ENCODE measurements at places on chromosomes 12 and 14.

DNA sequence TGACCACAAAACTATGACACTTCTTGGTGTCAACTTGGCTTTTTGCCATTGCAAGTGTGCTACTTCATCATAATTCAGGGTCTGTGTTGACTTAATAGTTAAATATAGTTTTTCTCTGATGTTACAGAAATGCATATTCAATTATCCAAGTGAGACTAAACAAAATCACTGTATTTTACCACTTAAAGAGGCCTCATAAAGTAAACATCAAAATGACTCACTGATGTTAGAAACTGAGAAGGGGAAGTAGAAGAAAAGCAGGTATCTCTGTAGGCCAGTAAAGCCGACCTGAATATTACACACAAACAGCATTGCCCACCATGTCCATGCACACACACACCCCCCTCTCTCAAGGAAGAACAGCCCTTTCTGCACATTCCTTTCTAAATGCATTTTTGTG lies 55.4 kb downstream of the RPAP3 start:
- DNase-seq: no peak

DNA sequence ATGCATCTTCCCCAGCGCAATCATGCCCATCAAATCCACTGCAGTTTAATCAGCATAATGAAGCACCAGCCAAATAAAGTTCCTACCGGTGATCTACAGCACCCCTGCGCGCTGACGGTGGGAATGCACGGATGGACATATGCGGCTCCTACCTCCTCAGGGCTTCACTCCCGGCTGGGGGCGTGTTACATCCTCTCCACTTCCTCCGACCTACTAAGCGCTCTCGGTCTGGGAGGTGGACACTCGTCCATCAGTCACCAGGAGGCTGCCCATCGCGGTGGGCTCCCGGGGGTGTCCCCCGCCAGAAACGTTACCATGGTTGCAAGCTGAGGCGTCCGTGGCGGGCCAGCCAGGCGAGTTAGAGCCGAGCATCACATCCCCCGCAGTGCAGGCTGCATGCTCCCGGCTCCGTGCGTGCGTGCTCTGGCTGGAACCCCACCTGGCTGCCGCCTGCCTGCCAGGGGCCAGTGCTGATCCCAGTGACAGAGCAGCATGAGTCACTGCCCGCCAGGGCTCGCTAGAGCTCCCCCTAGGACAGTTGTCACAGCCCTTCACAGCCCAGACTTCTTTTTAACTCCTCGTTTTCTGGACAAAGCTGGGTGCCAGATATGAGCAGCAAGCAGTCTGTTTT lies 73.0 kb downstream of the CIT start:
- DNase-seq: peak; percentile 91

GRCh38 chr12:42810006-42810405 lies 220.5 kb upstream of the PRICKLE1 start:
- DNase-seq: no peak

GRCh38 chr12:59168647-59169046 lies 248.3 kb upstream of the LRIG3 start:
- DNase-seq: no peak

DNA sequence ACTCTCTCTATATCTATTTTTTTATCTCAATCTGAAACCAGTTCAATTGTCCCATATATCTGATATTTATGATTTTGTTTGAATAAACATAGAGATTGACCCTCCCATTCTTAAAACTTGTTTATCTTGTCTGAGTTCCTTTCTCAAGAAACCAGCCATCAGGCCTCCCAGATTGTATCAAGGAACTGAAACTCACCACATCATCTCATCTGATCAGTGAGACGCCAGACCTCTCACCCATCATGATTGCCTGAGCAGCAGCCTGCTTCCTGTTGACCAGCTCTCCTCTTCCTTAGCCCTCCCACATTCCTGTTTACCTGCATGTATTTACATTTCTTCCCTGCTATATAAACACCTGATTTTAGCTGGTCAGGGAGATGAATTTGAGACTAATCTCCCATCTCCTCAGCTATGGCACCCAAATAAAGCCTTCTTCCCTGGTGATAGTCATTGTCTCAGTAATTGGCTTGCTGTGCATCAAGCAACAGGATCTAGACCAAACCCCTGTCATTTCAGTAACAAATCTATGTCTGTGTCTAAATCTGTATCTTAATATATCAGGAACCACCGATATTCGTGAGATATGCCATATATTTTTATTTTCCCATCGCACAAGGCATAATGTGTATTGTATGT lies 323.6 kb downstream of the TMTC2 start:
- DNase-seq: no peak

DNA sequence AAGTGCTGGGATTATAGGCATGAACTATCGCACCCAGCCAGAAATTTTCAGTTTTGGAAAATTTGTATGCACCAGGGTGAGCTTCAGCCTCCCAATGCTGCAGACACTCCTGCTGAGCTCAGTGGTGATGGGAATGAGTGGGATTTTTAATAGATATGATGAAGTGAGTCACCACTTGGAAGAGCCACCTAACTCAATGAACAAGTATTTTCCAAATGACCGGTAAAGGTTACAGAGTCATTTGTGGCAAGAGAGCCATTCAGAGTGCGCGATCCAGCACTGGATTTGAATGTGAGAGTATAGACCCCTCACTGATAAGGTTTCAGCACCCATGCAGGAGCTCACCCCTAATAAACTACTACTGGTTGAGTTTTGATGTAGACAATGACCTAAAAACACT lies 100.7 kb downstream of the PPP2R5C start:
- DNase-seq: no peak

GRCh38 chr12:47164724-47165439 lies 85.1 kb upstream of the AMIGO2 start:
- no peak for DNase-seq

- no peak for DNase-seq
These were observed 466.2 kb upstream of the FLRT2 start for GRCh38 chr14:85063747-85064146.

DNA sequence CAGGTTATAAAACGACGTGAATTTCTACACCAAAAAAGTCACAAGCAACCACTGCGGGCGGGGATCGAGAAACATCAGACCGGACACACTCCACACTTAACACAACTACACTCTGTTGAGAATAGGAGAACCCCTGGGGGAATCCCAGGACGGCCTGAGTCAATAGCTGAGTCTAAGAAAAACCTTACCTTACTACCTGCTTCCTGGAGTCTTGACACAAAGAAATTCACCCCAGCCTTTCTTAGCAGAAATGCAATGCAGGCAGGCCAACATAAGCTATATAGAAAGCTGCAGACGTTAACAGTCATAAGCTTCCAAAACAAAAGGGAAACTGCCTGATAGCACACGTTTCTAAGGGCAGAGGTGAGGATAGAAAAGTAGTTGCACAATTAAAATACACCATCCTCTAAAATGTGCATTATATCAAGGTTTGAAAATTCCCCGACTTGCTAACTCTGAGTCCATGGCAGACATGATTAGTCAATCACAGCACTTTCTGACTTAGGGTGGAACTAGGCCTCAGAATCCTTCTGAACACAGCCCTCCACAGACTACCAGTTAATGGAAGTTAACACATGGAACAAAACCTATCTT lies 68.0 kb downstream of the CCDC88C start:
- no peak for DNase-seq

GRCh38 chr14:33377596-33378390 lies 439.1 kb downstream of the NPAS3 start:
- DNase-seq: no peak

GRCh38 chr14:74938531-74939495 lies 15.8 kb upstream of the RPS6KL1 start:
- no peak for DNase-seq

DNA sequence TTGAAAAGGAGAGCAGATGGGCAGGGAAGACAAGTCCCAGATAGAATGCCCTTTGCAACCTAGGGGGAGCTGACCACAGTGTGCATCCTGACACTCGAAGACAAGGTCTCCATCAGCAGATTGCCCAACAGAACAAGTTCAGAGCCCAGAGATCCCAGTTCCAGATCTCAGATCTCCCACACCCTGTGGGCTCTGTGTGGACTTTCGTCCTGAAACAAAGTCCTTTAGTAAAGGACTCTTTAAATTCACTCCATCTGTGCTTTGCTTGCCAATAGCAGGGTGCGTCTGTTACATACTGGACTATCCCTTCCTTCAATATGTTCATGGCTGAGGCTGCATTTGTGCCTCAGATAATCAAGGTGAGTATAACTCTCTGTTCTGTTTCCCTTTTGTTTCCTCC lies 8.7 kb upstream of the C1RL start:
- no peak for DNase-seq

DNA sequence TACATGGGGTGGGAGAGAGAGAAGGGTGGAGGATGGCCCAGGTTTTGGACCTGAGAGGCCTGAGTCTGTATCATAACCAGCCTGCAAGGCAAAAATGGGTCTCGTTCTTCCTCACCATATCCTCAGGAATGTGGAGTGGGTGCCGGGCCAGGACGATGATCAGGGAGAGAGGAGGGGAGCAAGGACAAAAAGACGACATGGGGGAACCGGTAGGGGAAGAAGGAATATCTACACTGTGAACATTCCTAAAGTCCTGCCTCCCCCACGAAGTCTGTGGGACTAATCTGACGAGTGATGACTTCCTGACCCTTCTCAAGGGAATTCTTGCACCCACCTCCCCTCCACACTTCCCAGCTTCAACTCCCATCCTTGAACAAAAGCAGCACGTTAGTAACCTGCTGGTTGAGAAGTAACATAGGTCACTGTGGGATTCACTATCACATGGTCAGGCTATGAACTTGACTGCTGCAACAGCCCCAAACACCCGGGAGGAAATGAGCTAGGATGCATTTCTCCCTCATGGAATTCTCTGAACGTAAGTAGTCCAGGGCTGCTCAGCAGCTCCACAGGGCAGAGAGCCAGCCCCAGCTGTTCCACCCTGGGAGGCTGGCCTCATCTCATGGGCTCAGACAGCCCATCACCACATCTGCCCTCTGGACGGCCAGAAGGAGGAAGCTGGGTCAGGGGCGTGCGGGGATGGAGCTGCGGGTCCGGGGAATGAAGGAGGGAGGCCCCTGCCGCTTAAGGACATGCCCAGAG lies 36.8 kb upstream of the VWF start:
- DNase-seq: no peak

GRCh38 chr14:99566009-99566389 lies 38.0 kb downstream of the CCDC85C start:
- DNase-seq: no peak

All from dorsolateral prefrontal cortex (tissue), 122 donors.